ENCODE measurements at places on chromosomes 2 and 18.
A peak's percentile ranks its signal among the peaks of the same experiment; 100 is the strongest.

- no peak for DNase-seq
These were observed 24.3 kb downstream of the ASAP2 start for GRCh38 chr2:9230881-9231280.

GRCh38 chr2:191108331-191108730 is 42.5 kb downstream of the STAT4 start:
- no peak for DNase-seq

DNA sequence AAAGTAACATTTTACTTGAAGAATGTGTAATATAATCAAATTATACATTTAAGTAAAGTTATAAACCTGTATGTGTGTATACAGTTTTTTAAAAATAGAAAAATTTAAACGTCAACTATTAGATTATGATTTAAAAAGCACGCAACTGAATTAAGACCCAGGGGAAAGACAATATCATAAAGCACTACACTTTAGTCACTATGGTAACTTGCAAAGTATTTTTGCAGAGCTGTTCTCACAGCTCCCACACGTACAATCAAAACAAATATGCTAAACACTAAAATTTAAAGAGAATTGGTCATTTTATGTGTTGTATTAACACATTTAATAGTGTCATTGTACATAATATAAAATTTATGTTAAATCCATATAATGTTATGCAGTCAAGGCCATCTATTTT is 59.7 kb downstream of the FTCDNL1 start:
- no peak for DNase-seq

GRCh38 chr2:45224321-45224992 is 215.2 kb upstream of the SIX2 start:
- DNase-seq, result no peak

- DNase-seq, result no peak
These were observed 196.6 kb upstream of the CELF4 start for GRCh38 chr18:37762076-37762621.

DNA sequence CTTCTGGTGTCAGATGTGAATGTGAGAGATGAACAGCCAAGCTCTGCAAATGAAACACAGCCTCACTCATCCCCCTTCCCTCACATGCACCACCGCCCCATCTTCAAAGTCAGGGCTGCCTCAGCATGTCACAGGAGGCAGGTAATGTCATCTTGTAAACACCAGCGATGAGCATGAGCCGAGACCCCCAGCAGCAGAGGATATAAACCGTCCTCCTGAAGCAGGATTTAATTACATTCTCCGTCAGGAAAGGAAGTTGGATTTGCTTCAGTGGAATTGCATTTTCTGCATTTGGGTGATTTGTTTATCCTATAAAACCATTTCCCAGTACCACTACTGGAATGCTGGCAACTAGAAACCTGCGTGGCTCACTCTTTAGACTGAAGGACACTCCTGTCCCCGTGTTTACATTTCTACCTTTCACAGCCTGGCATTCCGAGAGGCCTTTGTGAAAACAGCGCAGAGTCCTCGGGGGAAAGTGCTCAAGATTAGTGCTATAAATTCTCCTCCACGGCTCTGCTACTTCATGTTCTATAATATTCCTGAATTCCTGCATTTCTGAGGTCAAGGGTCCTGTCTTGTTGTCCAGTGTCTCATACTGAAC is 619.2 kb downstream of the IRS1 start:
- no peak for DNase-seq

DNA sequence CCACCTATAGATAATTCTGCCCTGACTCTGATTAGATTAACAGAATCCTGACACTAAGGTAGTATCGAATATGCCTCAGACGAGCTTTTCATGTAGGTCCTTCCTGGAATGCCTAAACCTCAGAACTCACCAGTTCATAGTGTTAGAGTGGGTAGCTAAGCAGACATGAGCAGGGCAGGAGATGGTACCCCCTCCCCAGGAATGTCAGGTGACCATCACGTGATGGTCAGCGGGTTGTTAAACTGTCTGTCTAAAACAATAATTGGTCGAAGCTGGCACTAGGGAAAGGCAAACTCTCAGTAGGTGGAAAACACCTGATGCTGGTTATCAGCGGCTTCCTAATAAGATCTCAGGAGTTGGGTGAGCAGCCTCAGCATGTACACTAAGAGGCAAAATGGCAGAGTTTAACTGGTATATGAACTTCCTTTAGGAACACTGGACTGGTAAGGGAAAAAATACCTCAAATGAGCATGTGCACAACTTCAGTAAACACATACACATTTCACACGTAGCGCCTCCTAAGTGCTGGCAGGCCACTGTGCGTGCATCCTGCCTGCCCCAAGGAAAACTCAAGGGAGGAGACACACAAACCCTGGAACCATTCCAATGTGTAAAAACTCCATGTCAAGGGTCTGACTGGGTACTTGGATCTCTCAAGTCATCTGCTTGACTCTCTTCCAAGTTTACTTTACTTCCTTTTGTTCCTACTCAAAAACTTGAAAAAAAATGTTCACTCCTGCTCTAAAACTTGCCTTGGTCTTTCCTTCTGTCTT is 339.5 kb downstream of the GULP1 start:
- no peak for DNase-seq

- no peak for DNase-seq
These were observed 3.0 kb upstream of the IRS1 start for GRCh38 chr2:226802573-226802972.

GRCh38 chr2:33217406-33217805 is 259.0 kb upstream of the RASGRP3 start:
- DNase-seq, result no peak

GRCh38 chr2:39606585-39606984 is 59.1 kb upstream of the TMEM178A start:
- DNase-seq, result no peak

DNA sequence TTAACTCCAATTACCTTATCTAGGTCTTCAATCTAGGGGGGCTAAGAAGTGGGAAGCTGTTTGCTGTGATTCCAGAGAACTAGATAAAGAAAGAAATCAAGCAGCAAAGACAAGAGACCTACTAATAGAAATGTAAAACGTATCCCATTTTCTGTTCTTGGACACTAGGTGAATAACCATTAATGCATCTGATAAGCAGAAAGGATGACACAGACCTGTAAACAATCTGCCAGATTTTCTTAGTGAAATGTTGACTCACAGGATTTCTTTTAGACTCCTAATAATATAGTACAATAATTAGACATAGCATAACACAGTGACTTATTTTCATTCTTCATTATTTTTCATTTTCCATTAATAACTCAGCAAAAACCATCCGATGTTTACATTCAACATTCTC is 1.3 kb downstream of the WDR35 start:
- DNase-seq, result no peak

- no peak for DNase-seq
These were observed 62.2 kb downstream of the RBMS1 start for GRCh38 chr2:160431441-160431840.

GRCh38 chr2:83368461-83368860 is 1090.6 kb downstream of the SUCLG1 start:
- DNase-seq, result no peak

- DNase-seq, result no peak
These were observed 5.6 kb downstream of the DTYMK start for GRCh38 chr2:241680827-241681599.

- peak; percentile 100 for DNase-seq
These were observed 574 bp upstream of the NCL start for GRCh38 chr2:231464576-231465540.

DNA sequence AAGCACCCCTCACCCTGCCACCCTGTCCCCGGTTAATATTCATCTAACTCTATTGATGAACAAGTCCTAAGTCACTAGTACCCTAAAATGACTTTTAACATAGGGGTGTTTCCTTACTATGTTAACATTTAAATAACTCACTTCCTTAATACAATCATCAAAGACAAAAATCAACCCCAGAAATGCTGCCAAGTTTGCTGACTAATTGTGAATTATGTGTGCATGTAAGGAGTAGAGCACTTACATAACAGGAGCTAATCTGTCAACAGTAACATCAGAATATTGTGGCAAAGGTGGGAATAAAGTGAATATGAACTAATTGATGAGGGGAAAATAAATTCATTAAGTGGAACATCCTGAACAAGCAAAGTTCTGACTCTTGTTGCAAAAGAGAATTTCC is 81.4 kb upstream of the ERBB4 start:
- DNase-seq, result no peak

DNA sequence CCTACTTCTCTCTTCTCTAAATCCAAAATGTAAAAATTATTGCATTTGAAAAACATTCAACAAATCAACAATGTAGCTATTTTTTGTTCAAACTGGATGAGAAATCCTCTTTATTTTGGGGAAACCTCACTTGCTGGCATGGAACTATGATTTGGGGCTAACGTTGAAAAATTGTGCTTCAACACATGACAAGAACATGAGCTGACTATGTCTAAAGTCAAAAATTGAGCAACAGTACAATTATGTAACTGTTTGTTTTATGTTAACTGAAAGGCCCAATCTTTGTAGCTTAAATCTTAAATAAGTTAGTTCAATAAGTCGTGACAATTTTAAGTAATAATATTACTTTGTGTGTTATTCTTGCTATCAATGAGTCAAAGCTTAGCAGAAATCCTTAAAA is 67.3 kb downstream of the TMEFF2 start:
- no peak for DNase-seq

DNA sequence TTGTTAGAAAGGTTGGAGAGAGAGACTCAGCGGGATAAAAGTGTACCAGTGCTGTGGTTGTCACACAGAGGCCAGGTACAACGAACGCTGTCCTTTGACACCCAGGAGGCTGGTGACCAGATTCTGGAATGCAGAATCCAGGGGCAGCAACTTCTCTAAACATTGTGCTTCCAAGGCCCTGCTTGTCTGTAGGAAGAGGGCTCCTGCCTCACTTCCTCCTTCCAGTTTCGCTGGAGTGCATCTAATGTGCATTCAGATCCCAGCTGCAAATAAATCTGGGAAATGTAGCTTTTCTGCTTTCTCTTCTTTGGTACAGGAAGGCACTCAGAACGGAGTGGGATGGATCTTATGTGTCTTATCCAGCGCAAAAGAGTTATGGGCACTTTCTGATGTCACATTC is 171.8 kb upstream of the ATP5MC3 start:
- no peak for DNase-seq

DNA sequence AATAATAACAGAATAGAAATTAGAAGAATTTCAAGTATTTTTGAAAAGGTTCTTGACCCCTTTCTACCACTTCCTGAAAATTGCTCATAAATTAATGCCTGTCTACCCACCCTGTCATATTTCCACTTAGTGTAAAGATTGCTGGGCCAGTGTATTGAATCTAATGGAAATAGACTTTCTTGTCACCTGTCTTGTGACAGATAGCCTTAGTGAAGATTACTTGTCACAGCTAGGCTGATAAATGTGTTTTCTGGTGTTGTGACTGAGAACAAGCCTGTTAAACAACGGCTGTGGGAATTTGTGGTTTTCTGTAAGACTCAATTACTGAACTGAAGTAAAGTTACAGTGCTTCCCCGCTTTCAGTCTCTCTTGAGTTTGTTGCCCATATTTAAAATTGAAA is 37.0 kb downstream of the PIK3C3 start:
- DNase-seq, result no peak

DNA sequence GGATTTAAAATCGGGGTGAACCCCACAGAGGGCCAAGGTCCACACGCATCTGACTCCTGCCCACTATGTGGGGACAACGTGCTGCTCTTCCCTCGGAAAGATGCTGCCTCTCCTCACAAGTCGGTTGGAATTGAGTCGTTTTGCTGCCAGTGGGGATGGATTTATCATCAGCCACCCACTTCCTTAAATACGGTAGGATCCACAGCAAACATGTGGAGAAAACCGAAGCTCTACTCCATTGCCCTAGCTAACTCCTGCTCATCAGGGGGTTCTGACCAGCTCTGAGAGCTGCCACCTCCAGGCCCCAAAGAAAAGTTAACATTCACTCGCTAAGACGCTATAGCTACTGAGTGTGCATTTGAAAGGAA is 80.9 kb downstream of the CHRNA1 start:
- no peak for DNase-seq

DNA sequence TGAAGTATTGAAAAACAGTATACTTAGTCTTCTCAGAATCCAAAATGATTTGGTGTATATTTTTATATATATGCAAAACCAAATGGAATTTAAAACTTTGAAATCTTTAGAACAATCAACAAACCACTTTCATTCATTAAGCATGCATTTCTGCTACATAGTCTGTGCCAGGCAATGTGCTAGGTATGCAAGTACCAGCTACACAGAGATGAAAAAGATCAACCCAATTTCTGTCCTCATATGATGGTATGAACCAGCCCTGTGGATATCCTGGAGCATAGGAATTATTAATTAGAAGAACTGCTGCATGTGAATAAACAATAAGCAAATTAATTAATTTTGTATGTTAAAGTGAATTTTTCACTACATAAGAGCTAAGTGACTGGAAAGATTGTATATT is 51.2 kb upstream of the RTN4 start:
- no peak for DNase-seq

DNA sequence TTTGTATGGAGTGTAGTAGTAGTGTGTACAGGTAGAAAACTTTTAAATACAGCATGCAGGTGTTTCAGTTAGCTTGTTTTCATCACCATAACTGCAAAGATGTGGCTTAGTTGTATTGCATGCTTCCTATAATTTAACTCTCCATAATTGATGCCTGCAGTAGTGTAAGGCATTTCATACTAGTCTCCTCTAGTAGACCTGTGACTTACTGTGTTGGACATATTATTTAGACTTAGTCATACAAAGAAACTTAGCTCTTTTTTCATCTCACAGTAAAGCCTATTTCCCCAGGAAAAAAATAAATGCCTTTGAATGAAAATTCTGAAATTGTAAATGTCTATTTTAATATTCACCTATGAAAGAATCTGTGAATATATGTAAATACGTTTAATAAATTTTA is 52.8 kb upstream of the TWSG1 start:
- no peak for DNase-seq

DNA sequence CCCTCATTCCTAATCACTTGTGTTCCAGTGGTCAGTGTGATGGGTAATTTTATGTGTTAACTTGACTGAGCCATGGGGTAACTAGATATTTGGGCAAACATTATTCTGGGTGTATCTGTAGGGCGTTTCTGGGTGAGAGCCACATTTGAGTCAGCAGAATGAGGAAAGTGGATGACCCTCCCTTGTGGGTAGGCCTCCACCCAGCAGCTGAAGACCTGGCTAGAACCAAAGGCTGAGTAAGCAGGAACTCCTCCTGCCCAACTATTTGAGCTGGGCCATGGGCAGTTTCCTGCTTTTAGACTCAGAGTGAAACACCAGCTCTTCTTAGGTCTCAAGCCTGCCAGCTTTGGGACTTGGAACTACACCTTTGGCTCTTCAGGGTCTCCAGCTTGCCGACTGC is 141.8 kb downstream of the ACKR3 start:
- no peak for DNase-seq

GRCh38 chr2:134718023-134718816 is 580 bp downstream of the TMEM163 start:
- DNase-seq, result no peak

GRCh38 chr2:148702475-148702874 is 57.9 kb downstream of the EPC2 start:
- DNase-seq, result no peak

GRCh38 chr18:25074925-25075324 is 277.0 kb downstream of the ZNF521 start:
- no peak for DNase-seq

All from left forelimb (tissue), 1 donor.